NCI-H2081 treated with DMSO at 0.1 percent for 48 hours (cell line): ENCODE measurements at places on chromosomes 2 and 18.

GRCh38 chr18:79465392-79465991 lies 69.8 kb downstream of the NFATC1 start:
- DNase-seq, result no peak

- no peak for DNase-seq
These were observed 165.6 kb downstream of the SEPTIN10 start for GRCh38 chr2:109448207-109448606.

DNA sequence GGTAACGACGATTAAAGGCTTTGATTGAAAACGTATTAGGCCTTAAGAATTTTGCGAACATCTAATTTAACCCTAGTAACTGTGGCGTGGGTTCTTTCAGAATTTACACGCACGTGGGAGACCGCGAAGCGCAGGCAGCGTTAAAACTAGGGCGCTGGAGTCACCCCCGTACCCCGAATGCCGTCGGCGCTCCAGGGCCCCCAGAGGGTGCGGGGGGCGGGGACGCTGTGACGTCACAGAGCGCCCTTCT lies 673 bp upstream of the SMCHD1 start:
- DNase-seq, result no peak

GRCh38 chr2:112889976-112890375 lies 21.0 kb upstream of the IL37 start:
- no peak for DNase-seq

DNA sequence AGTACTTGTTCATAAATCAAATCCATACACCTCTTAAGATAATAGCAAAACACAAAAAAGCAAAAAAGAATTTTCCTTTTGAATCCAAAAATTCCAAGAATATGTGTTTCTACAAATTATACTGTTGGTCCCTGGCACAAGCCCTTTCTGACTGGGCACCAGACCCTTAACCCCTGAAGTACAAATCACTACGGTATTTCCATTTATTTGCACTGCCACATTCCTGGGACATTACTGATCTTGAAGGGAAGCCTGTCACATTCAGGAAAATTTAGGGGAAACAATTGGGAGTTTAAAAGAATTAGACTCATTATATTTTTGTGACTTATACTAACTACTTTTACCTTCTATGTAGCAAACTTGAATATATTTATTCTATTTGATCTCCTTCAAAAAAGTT lies 98.8 kb downstream of the ZNF521 start:
- no peak for DNase-seq

GRCh38 chr18:42185486-42185885 lies 230.5 kb downstream of the PIK3C3 start:
- DNase-seq, result no peak

DNA sequence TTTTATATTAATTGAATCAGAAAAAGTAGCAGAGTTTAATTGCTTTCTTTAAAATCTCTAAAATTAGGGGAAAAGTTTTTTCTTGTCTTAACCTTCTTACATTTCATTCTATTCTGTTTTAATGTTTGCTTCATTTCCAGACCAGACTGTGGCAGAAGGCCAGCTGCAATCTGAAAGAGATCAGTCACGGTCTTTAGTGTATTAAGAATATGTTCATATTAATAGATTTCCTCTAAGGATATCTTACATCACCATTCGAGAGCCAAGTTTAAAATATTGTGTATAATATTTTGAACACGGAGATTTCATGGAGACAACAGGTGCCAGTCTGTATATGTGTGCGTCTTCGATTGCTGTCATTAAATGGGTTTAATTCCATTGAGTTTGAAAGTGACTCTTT lies 230.9 kb upstream of the ZSWIM2 start:
- DNase-seq, result no peak

DNA sequence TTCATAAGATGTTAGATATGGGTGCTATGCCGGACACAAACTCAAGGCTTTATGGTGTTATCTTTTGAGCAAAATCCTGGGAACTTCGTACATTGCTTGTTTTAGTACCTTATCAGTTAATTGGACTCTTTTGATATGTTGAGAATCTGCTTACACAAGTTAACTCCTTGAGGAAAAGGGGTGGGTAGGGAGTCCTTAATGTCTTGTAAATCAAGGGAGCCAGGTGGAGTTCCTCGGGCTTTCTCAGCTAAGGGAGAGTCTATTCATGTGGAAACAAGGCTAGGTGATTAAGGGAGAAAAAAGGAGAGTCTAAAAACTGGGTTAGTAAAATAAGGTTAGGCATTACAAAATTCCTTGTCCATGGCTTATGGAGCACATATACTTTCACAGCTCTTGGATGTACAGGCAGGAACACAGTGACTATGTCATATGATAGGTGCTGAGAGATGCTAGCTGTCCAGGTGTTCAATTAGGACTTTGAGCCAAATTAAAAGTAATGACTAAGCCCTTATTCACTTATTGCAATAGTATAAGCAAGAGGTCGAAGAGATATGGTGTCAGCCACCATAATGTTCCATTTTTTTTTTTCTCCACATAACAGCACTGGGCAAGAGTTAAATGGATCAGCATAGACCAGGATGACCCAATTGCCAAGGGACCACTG lies 59.5 kb upstream of the DYNAP start:
- no peak for DNase-seq

DNA sequence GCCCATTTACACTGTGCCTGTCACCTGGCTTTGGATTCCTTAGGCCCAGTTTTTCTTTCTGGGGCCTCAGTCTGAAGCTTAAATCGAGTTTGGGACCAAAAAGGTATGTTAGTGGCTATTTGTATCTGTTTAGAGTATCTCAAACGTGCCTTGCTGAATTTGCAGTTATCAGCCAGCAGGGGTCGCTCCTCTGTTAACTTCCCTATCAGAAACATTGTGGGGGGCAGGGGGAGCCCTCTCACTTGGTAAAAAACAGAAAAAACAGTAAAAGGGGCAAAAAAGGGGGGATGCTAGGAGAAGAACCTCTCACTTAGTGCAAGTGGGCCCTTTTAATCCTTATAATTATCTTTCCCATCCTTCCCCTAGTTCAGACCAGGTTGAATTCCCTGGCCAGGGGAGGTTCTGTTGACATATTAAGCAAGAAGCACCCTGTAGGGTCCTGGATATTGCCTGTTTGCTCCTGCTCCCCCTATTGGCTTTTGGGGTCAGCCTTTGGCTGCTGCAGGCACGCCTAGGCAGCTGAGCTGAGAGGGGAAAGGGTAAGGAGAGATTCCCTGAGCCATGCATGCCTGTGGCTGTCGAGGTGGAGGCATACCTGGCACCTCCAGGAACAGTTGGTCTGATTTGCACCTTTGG lies 8.8 kb upstream of the IFIH1 start:
- no peak for DNase-seq

DNA sequence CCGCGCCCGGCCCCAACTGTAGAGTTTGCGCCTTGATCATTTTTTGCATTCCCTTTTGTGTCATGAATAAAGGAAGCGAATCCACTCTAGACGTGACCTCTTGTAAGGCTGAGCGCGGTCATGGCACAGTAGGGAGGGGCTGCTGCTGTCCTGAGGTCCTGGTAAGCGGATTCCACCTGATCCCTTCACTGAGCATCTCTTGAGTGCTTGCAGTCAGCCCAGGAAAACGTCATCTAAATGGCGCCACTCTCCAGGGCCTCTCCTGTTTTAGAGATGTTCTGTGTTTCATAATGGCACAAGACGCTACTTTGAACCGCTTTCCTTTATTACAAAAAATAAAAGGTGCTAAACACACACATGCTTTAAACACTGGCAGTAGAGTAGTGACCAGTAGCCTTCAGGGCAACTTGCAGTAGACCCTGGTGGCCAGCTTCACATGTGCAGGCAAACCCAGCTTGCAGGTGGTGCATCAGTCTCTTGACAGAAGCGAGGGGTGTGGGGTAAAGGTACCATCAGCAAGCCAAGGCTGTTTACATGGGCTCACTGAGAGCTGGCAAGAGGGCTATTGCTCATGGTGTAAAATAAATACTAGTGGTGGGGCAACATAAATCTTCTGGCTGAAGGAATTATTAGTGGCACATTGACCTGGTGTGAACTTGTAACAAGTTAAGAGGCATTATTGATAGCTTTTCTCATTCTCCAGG lies 43.0 kb upstream of the ACKR3 start:
- DNase-seq, result no peak

GRCh38 chr2:24840164-24840869 lies 47.1 kb downstream of the CENPO start:
- DNase-seq, result no peak

GRCh38 chr2:120828829-120829632 lies 93.4 kb downstream of the GLI2 start:
- no peak for DNase-seq

GRCh38 chr2:75573145-75573878 lies 12.6 kb upstream of the EVA1A start:
- DNase-seq, result no peak

DNA sequence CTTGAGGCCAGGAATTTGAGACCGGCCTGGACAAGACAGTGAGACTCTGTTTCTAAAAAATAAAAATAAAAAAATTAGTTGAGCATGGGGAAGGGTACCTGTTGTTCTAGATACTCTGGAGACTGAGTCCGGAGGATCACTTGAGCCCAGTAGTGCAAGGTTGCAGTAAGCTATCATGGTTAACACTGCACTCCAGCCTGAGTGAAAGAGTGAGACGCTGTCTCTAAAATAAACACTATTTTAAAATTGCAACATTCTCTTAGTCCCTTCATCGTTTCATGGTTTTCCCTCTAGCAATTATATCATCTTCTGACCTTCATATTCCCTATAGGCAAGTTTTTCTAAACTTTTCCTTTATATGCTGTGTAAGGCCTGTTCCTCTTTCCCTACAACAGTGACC lies 248.5 kb downstream of the VAPA start:
- no peak for DNase-seq

DNA sequence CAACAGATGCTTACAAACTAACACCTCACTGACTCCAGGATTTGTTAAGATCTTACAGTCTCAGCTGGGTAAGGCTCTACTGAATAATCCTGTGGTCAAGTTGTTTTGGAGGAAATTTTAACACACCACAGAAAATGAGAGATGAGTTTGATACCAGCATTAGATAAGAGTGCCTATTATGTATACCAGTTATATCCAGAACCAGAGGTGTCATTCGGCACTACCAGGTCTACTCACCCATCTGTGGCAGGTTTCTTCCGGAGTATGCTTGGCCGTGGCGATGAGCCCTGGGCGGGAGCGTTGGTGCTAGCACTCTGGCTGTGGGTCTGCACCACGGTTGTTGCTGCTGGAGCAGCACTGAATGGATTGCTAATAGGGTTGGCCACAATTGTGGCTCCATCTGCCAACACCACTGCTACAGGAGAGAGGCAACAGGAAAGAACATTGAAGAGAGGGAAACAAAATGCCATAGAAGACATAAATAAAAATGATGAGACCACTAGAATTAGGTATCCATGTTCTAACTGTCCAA lies 41.2 kb downstream of the SAP130 start:
- DNase-seq, result no peak

DNA sequence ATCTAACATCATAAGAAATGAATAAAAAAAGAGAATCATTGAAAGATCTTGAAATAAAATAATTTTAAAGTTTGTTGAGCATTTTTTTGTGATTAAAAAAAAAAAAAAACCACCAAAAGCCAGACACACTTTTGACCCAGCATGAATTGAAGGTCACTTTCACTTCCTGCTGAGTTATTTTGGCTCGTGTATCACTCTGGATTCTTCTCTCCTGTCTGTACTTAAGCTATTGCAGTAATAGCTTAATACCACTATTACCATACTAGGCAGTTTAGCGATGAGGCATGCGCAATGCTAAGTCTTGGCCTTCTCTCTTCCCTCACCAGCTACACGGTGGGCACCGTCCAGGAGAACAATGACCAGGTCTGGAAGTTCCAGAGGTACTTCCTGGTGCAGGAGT lies 54.5 kb upstream of the SPP2 start:
- no peak for DNase-seq

DNA sequence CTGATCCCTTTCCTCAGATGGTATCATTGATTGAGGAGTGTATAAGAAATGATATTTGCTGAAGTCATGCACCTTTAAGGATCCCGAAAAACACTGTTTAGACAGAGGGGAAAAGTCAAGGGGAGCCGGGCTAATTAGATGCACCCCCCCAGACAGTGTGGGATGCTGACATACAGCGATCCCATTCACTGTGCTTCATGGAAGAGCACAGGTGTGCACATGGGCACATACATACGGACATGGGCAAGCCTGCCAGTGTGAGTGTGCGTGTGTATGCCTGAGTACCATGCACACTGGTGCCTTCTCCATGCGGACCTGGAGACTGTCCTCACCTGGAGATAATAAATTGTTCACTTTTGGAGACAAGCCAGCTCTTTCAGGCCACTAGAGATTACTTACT lies 22.6 kb downstream of the MEIS1 start:
- no peak for DNase-seq

DNA sequence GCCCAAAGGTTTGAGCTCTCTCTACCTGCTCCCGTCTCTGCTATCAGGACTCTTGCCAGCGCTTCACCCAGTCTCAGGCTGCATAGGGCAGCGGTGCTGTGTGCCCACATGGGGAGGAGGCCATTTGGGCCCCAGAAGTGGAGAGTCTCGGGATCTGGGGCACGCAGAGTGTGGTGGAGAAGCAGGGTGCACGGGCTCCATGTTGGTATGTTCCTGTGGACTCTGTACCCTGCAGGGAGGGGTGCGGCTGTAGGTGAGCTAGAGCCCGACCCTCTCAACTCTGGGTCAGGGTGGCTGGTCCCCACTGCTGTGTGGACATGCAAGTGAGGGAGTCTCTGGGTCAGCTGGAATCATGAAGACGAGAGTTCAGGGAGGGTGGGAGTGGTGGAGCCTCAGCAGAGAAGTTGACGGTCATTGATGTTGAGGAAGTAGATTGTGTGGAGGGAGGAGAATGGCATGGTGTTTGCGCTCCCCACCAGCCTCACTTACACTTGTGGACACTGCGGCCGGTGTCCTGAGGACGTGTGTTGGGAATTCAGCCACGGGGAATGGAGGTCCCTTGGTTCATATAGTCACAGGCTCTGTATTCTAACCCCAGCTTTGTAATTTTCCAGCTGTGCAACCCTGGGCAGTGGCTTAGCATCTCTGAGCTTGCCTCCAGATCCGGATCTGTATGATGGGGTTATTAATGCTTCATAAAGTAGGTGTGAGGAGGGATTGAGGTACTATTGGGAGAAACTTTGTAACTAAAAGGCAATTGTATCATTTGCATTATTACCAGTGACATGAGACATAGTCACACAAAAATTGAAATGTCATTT lies 840 bp upstream of the PSD4 start:
- no peak for DNase-seq

GRCh38 chr2:39020383-39020782 lies 100.5 kb downstream of the SOS1 start:
- no peak for DNase-seq

DNA sequence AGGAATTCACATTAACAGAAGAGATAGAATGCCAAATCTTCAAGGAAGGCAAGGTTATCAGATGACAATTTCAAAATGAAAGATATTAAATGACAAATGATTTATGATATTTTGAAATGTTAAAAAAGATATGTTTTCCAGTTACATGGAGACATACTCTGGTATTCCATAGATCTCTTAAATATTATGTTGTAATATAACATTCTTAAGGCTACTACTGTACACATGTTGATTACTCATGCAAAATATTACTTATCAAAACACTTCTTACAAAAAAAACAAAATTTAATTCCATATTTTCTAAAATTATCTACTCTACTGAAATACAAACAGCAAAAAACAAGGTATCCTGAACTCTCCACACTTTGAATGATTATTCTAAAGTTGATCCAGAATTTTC lies 22.9 kb downstream of the RTTN start:
- DNase-seq, result no peak
